NCI-H1694 treated with DMSO at 0.1 percent for 48 hours (cell line): ENCODE measurements at places on chromosomes 1 and 21.

GRCh38 chr1:163131981-163132380, 62.8 kb downstream of the RGS4 start:
- no peak for DNase-seq

- DNase-seq = no peak
Observed at GRCh38 chr21:43272591-43272990, 103.8 kb downstream of the CRYAA start.

DNA sequence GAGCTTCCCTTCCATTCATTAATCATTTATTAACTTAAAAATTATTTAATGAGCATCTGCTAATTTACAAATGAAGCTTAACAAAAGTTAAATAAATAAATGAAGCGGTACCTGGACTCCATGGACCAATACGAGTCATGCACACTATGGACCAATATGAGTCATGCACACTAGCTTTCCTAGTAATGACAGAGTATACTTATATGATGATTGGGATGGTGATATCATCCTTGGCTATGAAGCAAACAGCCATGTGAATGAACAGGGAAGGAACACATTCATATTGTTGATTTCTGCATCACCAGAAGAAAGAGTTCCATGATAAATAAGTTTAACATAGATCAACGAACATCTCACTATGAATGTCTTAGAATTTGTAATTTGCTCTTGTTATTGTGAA, 109.9 kb downstream of the SPAG17 start:
- no peak for DNase-seq

DNA sequence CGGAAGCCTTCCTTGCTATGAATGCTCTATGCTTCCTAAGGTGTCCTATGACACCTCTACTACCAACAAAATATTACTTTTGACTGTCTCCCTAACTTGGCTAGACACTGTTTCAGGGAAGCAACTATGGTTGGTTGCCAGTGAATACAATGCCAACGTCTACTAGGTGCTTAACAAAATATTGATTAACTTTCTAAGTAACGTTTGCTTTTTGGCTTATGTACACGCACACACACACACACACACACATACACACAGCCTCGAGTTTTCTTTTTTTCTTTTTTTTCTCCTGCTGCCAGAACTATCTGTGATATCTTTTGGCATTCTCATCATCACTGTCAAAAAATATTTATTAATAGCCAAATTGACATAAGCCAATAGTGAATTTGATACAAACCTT, 864.0 kb downstream of the PLA2G4A start:
- no peak for DNase-seq

DNA sequence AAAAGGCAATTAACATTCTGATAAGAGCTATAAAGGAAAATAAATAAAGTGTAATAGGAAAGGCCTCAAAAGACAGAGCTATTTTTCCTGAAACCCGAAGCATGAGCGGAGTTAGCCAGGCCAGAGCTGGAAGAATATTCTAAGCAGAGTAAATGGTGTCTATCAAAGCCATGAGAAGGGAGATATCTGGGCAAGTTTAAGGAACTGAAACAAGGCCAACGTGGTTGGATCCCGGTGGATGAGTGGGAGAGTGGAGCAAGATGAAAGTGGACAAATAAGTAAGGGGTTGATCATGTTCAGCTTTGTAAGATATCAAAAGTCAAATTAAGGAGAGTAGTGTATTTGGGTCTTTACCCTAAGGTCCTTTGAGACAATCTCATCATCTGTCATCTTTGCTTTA, 234.0 kb downstream of the TM2D1 start:
- DNase-seq = no peak

DNA sequence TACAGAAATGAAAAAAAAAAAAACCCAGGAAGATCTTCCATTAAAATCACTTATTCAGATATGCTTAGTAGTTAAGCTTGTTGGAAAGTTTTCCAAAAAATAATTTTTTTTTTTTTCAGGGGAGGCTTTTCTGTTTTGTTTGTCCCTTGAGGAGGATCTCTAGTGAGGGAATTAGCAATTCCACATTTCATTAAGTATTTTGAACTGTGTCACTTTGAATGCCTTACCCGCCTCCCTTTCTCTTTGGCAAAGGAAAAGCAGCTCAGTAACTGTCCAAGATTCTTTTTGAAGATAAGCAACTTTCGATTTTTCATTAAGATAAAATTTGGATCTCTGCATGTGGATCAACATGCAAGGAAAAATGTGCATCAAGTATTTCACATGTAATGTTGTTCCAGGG, 1.8 kb downstream of the NTNG1 start:
- DNase-seq = no peak

DNA sequence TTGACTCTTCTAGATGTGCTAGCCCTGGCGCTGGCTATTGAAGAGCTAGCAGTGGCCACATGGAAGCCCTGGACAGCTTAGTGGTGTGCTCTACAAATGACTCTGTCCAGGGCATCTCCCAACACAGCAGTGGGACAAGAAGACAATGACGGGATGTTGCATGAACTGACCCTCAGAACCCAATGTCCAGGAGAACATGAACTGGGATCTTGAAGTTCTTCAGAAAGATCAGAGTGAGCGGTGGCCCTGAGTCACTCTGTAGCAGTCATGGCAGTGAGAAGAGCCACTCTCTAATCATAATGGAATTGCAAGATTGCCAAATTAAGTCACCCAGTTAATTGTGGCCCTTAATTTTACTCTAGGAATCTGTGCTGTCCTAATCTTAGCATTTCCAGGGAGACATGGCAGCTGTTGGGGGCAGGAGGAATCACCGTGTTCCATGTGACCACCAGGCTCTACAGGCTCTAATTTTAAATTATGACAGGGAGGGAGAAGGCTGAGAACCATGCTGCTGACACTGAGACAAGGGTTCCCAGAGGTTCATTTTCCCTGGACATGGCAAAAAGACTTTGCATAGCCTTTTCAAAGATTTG, 10.2 kb upstream of the OBSCN start:
- no peak for DNase-seq

GRCh38 chr1:40247655-40248054, at the start of gene TMCO2:
Gene TMCO2 (plus strand): TSS chr1:40247937. CDS start chr1:40247994, 57 bp downstream.
- DNase-seq = no peak
